H4 (cell line): ENCODE measurements at places on chromosomes 12 and 14. TPM values are rescaled to one million over a fixed set of nuclear protein-coding genes. Genes with fewer than 3 reads are reported as not detected.
A peak's percentile ranks its signal among the peaks of the same experiment; 100 is the strongest.

Gene CATSPERB
- 0.06 TPM in 1 of 2 replicates, not detected in the other for total RNA-seq

Gene POLE2
- total RNA-seq: 32.5 and 52.2 TPM in 2 replicates

DNA sequence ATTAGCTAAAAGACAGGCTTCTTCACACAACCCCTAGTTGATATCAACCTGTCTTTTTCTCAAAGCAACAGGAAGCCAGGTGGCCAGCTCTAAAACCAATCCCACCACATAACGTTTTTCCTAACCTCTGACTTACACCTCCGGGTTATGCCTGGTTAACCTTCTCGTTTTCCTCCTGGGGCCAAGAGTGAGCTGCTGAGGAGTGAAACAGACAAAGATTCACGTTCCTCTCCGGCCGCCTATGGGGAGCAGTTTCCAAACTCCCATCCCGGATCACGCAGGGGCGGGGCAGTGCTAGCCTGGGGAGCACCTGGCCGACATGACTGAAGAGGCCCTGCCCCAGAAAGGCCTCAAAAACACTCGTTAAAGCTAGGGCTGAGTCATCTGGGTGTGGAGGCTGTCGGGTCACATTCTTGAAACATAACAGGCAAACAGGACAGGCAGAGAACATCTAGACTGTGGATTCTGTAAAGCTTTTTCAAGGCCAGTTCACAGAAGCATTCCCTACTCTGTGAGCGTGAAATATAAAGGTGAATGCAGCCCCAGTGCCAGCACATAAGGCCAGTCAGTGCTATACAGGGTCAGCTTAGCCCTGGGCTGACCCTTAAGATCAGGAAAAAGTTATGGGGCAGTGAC, 25.9 kb upstream of the LGALS3 start:
- peak; percentile 96 for DNase-seq

Gene SIX6
- total RNA-seq: not detected in 2 replicates

Gene STXBP6
- total RNA-seq: 22.3 and 22.8 TPM in 2 replicates
